ENCODE measurements at places on chromosomes 7 and 10. TPM values are rescaled to one million over a fixed set of nuclear protein-coding genes. Genes with fewer than 3 reads are reported as not detected.

- DNase-seq = no peak
These were observed 57.8 kb downstream of the TCF7L2 start for GRCh38 chr10:113007821-113008220.

Gene GPR15LG
- total RNA-seq = not detected

Gene LOXL4
- total RNA-seq = 2.5 TPM

- no peak for DNase-seq
These were observed 15.5 kb upstream of the HOXA13 start for GRCh38 chr7:27215356-27215755.

Gene PIK3AP1
- 1.7 TPM for total RNA-seq

Gene ADCY1
- not detected for total RNA-seq

- no peak for DNase-seq
These were observed 28.8 kb upstream of the OPALIN start for GRCh38 chr10:96387601-96388000.

- no peak for DNase-seq
These were observed 143.8 kb downstream of the RSU1 start for GRCh38 chr10:16673443-16673842.

DNA sequence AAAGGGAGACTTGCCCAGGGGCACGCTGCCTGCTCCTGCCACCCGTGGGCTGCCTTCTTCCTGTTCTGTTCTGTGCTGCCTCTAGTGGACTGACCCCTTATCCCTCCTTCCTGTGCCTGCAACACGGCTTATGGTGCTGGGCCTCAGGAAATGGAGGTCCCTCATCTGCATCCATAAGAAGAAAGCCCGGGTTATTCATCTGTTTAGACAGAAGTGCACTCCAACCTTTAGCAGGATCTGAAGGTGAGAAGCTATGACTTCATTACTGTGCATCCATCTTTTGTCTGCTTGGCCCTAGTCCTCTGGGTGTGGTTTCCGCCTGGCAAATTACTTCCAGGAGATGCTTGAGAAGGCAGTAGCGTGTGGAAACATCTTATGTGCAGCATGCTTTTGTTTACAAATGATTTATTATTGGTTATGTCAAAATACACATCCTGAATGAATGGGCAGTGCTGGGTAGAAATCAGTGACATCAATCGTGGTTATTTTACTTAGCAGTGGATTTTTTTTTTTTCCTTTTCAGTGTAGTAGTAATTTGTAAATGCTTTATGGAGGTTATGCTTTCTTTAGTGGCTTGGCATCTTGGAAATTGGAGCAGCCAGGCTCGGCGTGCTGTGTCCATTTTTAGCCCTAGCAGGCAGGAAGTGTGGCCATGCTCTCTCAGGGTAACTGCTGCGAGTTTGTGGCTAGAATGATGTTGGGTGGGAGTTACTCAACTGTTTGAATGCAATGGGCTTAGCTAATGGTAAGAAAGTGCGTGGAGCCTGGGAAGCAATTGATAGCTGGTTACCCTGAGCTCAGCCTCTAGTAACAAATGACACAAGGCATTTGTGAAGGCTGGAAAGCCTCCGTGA is 12.7 kb downstream of the PTPRE start:
- DNase-seq = no peak

Measured in PC-9 (cell line).